ENCODE measurements at places on chromosomes 2 and 18.

DNA sequence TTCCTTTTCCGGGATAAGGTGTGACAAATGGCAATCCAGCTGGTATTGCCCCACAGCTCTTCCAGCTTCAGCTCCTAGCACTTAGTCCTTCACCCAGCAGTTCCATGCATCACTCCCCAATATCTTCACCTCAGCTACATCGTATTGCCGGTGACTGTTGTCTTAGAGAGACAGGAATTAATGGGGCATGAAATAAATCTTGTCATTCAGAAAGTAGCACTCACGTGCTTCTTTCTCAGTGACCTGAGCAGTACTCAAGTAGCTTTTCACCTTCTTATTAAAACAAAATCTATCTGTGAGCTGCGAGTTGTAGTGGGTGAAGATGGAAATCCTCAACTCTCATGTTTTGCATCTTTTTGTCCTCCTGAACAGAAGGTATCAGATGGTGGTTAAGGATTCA is 72.8 kb downstream of the PTH2R start:
- no peak for DNase-seq
- no peak overlapping the region for H3K4me3 ChIP-seq
- no peaks in the 10 kb centered on the region for H3K4me1 ChIP-seq
- no peaks in the 10 kb centered on the region for H3K27me3 ChIP-seq

- no peak overlapping the region for H3K27ac ChIP-seq
- H3K27me3 ChIP-seq = no peaks in the 10 kb centered on the region
- peaks cover 28% of the 10 kb centered on the region for H3K4me1 ChIP-seq
- peak; percentile 53 for DNase-seq
These were observed 146.5 kb upstream of the MMADHC start for GRCh38 chr2:149733936-149734685.

GRCh38 chr2:3426615-3427014 is 47.1 kb downstream of the TRAPPC12 start:
- no peaks in the 10 kb centered on the region for H3K27me3 ChIP-seq
- no peak for DNase-seq
- no peaks in the 10 kb centered on the region for H3K4me1 ChIP-seq
- H3K27ac ChIP-seq = no peak overlapping the region
- no peak overlapping the region for H3K4me3 ChIP-seq
- peaks cover 34% of the 10 kb centered on the region for H3K36me3 ChIP-seq

DNA sequence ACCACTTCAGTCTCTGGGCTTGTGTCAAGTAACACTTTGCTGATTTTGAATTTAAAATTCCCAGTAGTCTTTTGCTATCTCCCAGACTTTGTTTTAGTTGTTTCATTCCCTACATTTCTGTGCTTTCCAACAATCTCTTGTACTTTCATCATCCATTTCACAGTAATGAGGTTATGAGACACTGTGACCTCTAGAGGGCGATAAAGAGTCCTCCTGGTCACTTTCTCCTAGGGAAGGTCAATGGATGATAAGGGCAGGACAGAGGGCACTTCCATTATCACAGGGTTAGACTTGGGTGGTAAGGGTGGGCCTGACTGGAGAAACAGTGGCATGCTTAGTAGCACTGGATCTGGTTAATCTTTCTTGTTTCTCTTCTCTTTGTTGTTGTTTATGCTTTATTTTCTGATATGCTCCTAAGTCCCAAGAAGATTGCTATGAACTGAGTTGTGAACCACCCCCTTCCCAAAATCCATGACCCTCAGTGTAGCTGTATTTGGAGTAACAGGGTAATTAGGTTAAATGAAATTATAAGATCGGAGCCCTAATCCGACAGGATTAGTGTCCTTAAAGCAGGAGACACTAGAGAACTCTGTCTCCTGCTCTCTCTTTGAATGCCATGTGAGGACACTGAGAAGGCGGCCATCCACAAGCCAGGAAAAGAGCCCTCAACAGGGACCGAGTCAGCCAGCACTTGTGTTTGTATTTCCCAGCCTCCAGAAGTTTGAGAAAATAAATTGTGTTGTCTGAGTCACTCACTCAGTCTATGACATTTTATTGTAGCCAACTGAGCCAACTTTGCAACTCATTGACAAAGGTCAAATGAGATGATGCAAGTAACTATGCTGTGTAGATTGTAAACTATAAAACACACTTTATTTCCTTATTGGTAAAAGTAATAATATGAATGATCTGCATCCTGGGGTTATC is 779.2 kb downstream of the CNTNAP5 start:
- H3K27me3 ChIP-seq = no peaks in the 10 kb centered on the region
- no peak for DNase-seq
- H3K4me1 ChIP-seq = no peaks in the 10 kb centered on the region
- no peak overlapping the region for H3K27ac ChIP-seq

DNA sequence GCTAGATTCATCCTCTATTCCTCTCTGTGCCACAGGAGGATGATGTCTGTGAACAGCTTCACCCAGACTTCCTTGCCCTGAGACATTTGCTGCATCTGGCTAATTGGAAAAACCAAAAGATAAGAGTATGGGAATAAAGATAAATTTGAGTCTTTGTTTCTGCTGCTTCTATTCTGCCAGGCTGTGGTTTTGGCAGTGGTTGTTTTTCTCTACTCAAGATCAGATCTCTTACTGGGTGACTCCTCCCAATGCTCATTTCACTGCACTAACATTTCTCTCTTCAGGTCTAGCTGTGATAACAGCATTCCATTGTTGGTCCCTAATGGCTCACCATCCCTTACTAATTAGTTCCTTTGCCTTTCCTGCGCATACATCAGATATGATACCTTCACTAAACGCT is 89.5 kb downstream of the CALCRL start:
- H3K27me3 ChIP-seq = no peaks in the 10 kb centered on the region
- no peak for DNase-seq
- no peaks in the 10 kb centered on the region for H3K4me1 ChIP-seq
- no peak overlapping the region for H3K27ac ChIP-seq
- peaks cover 6% of the 10 kb centered on the region for H3K36me3 ChIP-seq
- no peak overlapping the region for H3K4me3 ChIP-seq

GRCh38 chr2:37793004-37793403 is 121.6 kb upstream of the CDC42EP3 start:
- no peak overlapping the region for H3K27ac ChIP-seq
- H3K4me3 ChIP-seq = no peak overlapping the region
- no peaks in the 10 kb centered on the region for H3K27me3 ChIP-seq
- no peak for DNase-seq
- peaks cover 16% of the 10 kb centered on the region for H3K4me1 ChIP-seq
